ENCODE measurements at places on chromosomes 3 and 15.

DNA sequence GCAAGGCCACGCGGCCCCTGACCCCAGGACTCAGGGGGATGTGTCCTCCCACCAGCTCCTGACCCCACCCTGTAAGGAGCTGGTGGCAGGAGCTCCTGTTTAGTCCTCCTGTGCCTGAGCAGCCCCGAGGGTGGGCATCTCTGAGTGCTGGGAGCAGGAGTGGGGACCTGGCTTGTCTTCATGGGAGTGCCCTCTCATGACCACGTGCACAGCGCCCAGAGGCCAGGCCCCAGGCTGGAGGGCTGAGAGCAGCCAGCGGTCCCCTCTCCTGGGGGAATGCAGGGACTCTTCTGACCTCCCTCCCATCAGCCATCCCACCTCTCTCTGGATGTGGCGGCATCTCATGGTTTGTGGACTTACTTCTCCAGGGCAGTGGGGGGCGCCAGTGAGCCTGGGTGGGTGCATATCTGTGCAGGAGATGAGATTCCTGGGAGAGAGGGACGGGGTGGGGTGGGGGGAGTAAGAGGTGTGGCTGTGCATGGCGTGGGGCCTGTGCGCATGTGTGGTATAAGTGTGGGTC is 205.6 kb downstream of the TBC1D2B start:
- no peak for DNase-seq

DNA sequence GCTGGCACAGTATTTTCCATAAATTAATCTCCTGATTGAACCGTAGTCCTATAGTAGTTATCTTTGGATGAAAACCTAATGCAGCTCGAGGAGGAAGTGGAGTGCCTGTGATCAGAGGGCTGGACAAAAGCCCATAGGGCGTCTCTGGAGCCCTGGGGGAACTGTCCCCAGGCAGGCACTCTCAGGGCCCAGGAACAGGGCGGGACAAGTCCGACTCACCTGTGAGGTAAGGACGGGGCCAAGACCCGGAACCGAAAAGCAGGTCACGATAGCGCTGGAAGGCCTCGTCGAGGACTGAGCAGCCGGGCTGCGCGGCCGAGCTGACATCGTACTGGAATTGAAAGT is 341 bp downstream of the HEXA start:
- DNase-seq: no peak

- no peak for DNase-seq
Measured at GRCh38 chr3:4935347-4935746, 43.9 kb upstream of the BHLHE40 start.

DNA sequence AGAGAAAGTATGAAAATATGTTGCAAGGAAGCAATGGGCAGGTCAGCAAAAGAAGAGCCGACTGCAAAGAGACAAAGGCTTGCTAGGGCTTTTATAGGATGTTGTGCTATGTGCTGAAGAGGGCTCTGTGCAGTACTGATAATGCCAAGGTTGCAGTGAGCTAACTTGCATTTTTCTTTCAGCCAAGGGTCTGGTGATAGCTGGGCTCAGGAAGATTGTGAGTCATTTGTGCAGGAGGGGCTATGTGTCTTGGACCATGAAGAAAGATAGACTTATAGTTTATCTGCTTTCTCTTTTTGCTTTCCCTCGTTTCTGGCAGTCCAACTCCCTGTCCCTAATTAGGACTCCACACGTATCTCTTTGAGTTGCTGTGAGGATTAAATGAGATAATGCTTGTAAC is 64.5 kb upstream of the LRIG1 start:
- DNase-seq: no peak
